Ovary (tissue), 10 donors: ENCODE measurements at places on chromosomes 13 and 19. TPM values are rescaled to one million over a fixed set of nuclear protein-coding genes. Genes with fewer than 3 reads are reported as not detected.
A peak's percentile ranks its signal among the peaks of the same experiment; 100 is the strongest.

DNA sequence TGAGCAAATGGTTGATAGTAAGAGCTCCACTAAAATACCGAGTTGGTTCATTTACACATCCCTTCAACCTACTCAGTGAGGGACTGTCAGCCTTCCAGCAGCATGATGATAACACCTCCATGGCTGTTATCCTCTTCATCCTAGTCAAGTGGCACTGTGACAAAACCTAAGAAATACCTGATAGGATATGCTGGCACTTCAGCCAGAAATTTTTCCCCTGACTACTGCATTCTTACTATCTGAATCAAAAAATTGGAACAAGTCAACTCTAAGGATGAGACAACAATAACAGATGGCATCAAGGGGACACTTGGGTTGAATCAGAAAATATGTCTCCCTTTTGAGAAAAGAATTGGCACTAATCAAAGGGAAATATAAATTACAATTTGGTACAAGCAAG lies 193.9 kb downstream of the KCTD12 start:
- H3K4me1 ChIP-seq = peaks cover 3% of the 10 kb centered on the region
- no peaks in the 10 kb centered on the region for H3K27me3 ChIP-seq
- H3K36me3 ChIP-seq = no peaks in the 10 kb centered on the region
- no peak overlapping the region for H3K4me3 ChIP-seq
- no peak for DNase-seq

GRCh38 chr13:52738719-52739467 lies 727 bp downstream of the CNMD start:
- no peak for DNase-seq
- no peak overlapping the region for H3K4me3 ChIP-seq
- no peak overlapping the region for H3K27ac ChIP-seq
- H3K36me3 ChIP-seq = no peaks in the 10 kb centered on the region

DNA sequence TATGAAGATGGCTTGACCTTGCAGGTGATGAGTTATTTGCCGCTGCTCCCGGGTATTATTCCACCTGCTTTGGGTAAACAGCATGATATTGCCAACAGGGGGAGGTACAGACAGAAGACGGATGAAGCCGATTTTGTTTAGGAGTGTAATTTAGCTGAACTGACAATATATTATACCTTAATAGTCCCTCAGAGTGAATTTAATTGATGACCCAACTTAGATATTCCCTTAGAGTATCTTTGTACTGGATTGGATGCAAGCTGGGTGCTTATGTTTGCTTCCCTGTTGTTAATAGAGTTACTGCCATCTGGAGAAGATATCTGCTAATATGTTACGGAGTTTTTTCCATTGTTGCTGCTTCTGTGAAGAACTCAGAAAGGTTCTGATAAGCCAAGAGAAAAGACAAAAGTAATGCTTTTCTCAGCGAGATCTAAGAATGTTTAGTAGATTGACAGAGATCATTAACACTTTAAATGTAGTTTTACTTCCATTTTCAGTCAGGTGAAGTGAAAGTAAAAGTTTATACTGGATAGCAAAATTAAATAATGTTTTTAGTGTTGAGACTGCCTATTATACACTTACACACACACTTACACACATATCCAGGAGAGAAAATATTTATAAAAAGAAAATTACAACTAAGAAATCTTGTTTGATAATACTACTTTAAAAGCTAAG lies 2220.8 kb upstream of the PCDH20 start:
- no peak overlapping the region for H3K4me3 ChIP-seq
- H3K27me3 ChIP-seq = no peaks in the 10 kb centered on the region
- H3K27ac ChIP-seq = no peak overlapping the region
- H3K4me1 ChIP-seq = no peaks in the 10 kb centered on the region

RASGRP4 gene
- 0.84 TPM for total RNA-seq

DNA sequence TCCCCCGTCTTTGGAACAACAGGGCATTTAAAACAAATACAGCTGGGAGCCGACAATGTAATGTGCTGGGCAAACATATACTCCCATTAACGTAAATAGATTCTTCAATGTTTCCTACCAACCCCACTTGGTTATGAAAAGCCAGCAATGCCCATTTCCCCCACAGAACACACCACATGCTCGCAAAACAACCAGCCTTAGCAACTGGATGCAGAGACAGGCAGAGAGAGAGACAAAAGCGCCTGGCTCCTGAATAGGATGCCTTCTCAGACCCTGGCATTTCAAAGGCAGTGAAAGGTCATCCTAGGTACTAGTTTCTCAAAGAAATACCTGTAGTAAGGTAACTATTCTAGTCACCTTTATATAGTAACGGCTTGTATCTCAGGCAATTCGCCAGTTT lies 462.9 kb downstream of the ITGBL1 start:
- no peak overlapping the region for H3K27ac ChIP-seq
- H3K36me3 ChIP-seq = no peaks in the 10 kb centered on the region
- H3K27me3 ChIP-seq = no peaks in the 10 kb centered on the region

ZNF547 gene
- 2.8 TPM for total RNA-seq

GRCh38 chr19:4439243-4439642 lies 18.4 kb downstream of the UBXN6 start:
- no peaks in the 10 kb centered on the region for H3K27me3 ChIP-seq
- H3K27ac ChIP-seq = no peak overlapping the region
- no peaks in the 10 kb centered on the region for H3K36me3 ChIP-seq
- no peaks in the 10 kb centered on the region for H3K4me1 ChIP-seq
- no peak overlapping the region for H3K4me3 ChIP-seq

GRCh38 chr13:40637643-40638042 lies 28.8 kb downstream of the FOXO1 start:
- no peak overlapping the region for H3K27ac ChIP-seq
- H3K27me3 ChIP-seq = no peaks in the 10 kb centered on the region
- H3K36me3 ChIP-seq = no peaks in the 10 kb centered on the region
- peaks cover 24% of the 10 kb centered on the region for H3K4me1 ChIP-seq
- H3K4me3 ChIP-seq = no peak overlapping the region
- no peak for DNase-seq

RNF17 gene
- not detected for total RNA-seq

- no peak overlapping the region for H3K4me3 ChIP-seq
- no peak overlapping the region for H3K27ac ChIP-seq
- H3K4me1 ChIP-seq = peaks cover 4% of the 10 kb centered on the region
- no peaks in the 10 kb centered on the region for H3K27me3 ChIP-seq
- peak; percentile 67 for DNase-seq
Measured at GRCh38 chr19:38543807-38544568, 73.8 kb downstream of the MAP4K1 start.

- H3K4me1 ChIP-seq = no peaks in the 10 kb centered on the region
- H3K36me3 ChIP-seq = no peaks in the 10 kb centered on the region
- no peak overlapping the region for H3K4me3 ChIP-seq
- no peak overlapping the region for H3K27ac ChIP-seq
- no peak for DNase-seq
- H3K27me3 ChIP-seq = no peaks in the 10 kb centered on the region
Measured at GRCh38 chr13:89372193-89372592, 1701.0 kb downstream of the SLITRK5 start.

GRCh38 chr19:48738557-48739403 lies 1.6 kb downstream of the RASIP1 start:
- H3K27me3 ChIP-seq = no peaks in the 10 kb centered on the region
- no peaks in the 10 kb centered on the region for H3K36me3 ChIP-seq
- peak; percentile 96 for DNase-seq
- H3K4me1 ChIP-seq = no peaks in the 10 kb centered on the region
- peak overlapping the region; percentile 44 for H3K4me3 ChIP-seq
- peak overlapping the region; percentile 36 for H3K27ac ChIP-seq

- H3K4me1 ChIP-seq = peaks cover 10% of the 10 kb centered on the region
- DNase-seq = no peak
- H3K4me3 ChIP-seq = no peak overlapping the region
- no peak overlapping the region for H3K27ac ChIP-seq
- H3K27me3 ChIP-seq = no peaks in the 10 kb centered on the region
Measured at GRCh38 chr13:110346661-110347067, 39.6 kb downstream of the COL4A2 start.

GRCh38 chr13:41864658-41865057 lies 96.3 kb downstream of the VWA8 start:
- H3K4me1 ChIP-seq = no peaks in the 10 kb centered on the region
- DNase-seq = no peak
- no peak overlapping the region for H3K27ac ChIP-seq
- H3K4me3 ChIP-seq = no peak overlapping the region
- H3K27me3 ChIP-seq = no peaks in the 10 kb centered on the region
- H3K36me3 ChIP-seq = no peaks in the 10 kb centered on the region

DNA sequence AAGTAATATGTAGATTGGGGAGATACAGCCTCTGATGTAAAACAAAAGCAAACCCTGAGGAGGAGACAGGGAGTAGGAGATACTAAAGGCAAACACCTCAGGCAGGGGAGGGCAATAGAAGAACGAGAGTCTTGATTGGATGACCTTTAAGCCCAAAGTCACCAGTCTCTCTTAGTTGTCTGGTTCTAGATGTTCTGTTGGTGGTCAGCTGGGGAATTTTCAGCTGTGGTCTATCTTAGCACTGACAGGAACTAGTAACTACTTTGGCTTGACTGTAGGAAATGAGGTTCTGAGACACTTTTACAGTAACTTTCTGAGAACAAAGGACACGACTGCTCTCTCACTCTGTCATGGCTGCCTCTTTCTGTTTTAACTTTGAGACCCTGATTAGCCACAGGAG lies 290.7 kb upstream of the MIR17HG start:
- no peak overlapping the region for H3K27ac ChIP-seq
- DNase-seq = no peak
- H3K4me1 ChIP-seq = no peaks in the 10 kb centered on the region
- H3K27me3 ChIP-seq = no peaks in the 10 kb centered on the region
- H3K36me3 ChIP-seq = no peaks in the 10 kb centered on the region

- H3K4me3 ChIP-seq = no peak overlapping the region
- no peaks in the 10 kb centered on the region for H3K27me3 ChIP-seq
- no peak overlapping the region for H3K27ac ChIP-seq
- no peaks in the 10 kb centered on the region for H3K36me3 ChIP-seq
- DNase-seq = no peak
Measured at GRCh38 chr13:103276775-103277498, 210.7 kb upstream of the SLC10A2 start.

DNA sequence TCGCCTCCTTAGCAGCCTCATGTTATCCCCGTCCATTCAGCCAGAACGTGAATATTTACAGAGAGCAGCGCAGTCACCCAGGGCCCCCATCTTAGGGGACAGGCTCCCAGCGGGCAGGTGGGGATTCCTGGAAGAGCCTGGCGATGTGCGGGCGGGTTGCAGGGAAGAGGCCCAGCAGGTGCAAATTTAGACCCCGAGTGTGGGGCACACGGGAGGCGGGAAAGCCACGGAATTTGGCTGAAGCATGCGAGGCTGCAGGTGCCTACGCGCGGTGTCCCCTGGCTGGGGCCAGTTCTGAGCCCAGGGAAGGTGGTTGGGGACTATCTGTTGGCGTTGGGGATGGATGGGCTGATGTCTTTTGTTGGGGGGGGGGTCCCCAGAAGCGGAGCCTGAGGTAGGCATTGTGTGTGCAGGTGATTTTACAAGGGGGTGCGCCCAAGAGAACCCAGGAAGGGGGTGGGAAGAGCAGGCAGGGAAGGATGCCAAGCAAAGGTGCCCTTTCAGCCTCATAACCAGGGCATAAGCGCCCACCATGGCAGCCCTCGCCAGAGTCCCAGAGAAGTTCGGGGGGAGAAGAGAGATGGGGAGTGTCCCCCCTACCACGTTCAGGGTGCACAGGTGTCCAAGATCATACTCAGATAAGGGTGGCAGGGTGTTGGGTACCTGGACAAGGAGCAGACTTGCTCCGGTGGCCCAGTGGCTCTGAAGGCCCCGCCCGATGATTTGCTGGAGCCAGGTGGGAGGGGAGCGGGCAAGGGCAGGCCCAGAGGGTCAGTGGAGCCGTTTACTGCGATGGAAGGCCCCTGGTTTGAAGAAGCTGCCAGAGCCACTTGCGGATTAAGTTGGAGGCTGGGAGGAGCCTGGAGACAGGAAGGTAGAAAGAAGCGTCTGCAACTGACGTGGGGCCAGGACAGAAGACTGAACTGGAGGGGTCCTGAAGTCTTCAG lies 1.2 kb downstream of the TPGS1 start:
- H3K4me3 ChIP-seq = peak overlapping the region; percentile 94
- DNase-seq = peak; percentile 57
- no peaks in the 10 kb centered on the region for H3K27me3 ChIP-seq
- H3K36me3 ChIP-seq = no peaks in the 10 kb centered on the region
- H3K27ac ChIP-seq = no peak overlapping the region

PGLYRP1 gene
- total RNA-seq = not detected

COL4A1 gene
- total RNA-seq = 101 TPM

DNA sequence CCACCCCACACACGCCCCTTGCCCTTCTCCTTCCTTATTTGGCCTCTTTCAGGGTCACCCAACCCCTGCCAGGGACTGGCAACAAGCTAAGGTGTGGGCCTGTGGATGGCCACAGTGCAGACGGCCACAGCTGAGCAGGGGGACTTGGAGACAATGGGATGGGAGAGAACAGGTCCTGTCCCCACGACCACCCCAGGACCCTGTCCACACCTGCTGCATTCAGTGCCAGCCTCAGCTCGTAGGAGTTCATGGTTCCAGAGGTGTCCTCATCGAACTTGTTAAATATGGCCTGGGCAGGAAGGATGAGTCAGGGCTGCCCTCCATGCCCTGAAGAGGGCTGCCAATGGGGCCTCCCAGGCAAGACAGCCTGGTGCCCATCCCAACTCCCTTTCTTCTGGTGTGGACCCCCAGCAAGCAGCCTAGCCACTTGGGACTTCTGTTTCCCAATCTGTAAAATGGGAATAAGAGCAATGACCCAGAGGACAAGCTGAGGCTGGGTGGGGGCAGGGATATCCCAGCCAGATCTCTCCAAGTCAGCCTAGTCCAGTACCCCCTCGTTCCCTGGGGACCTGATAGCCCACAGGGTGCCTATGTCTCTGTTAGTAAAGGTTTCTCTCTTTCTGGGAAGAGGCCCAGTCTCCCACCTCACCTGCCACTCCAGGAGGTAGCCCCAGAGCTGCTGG lies 10.6 kb downstream of the CAPN12 start:
- peaks cover 1% of the 10 kb centered on the region for H3K4me1 ChIP-seq
- H3K27ac ChIP-seq = no peak overlapping the region
- no peak for DNase-seq
- no peaks in the 10 kb centered on the region for H3K27me3 ChIP-seq

- H3K27ac ChIP-seq = no peak overlapping the region
- H3K4me1 ChIP-seq = no peaks in the 10 kb centered on the region
- no peaks in the 10 kb centered on the region for H3K36me3 ChIP-seq
- no peak for DNase-seq
Measured at GRCh38 chr13:107031716-107032115, 463.8 kb upstream of the ARGLU1 start.

DNA sequence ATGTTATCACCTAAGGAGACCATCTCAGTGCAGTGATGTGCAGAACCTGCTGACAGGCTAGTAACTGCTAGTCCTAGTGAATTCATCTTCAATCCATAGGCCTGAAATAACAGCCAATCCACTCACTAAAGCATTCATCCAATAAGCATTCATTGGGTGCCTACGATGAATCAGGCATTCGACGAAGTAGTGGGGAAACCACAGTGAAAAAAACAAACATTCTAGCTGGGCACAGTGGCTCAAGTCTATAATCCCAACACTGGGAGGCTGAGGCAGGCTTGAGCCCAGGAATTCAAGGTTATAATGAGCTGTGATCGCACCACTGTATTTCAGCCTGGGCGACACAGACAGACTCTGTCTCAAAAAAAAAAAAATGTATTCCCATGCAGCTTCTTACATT lies 135.6 kb downstream of the RNF17 start:
- H3K27ac ChIP-seq = no peak overlapping the region
- DNase-seq = no peak
- no peak overlapping the region for H3K4me3 ChIP-seq
- no peaks in the 10 kb centered on the region for H3K36me3 ChIP-seq
- H3K27me3 ChIP-seq = no peaks in the 10 kb centered on the region
